ENCODE measurements at places on chromosomes 6 and 20. TPM values are rescaled to one million over a fixed set of nuclear protein-coding genes. Genes with fewer than 3 reads are reported as not detected.

Gene MOG
- 1.2 TPM for total RNA-seq

Gene RGL2
- total RNA-seq = 79.7 TPM

Gene HS3ST5
- 8.6 TPM for total RNA-seq

Gene LYRM4
- total RNA-seq = 48.3 TPM

Gene FAM83C
- not detected for total RNA-seq

Gene LTB
- total RNA-seq = 1.0 TPM

Gene CCN5
- 0.16 TPM for total RNA-seq

Gene BHLHE23
- 0.66 TPM for total RNA-seq

Gene KCNQ2
- total RNA-seq = 112 TPM

Gene SLC25A27
- 10.9 TPM for total RNA-seq

Gene TPBG
- total RNA-seq = 29.6 TPM

Gene GJA1
- 682 TPM for total RNA-seq

Gene MUCL3
- total RNA-seq = 0.21 TPM

Gene RIMS1
- total RNA-seq = 1.1 TPM

Gene RHAG
- 0.60 TPM for total RNA-seq

Gene STMND1
- not detected for total RNA-seq

Gene GGTLC1
- not detected for total RNA-seq

Gene KPNA5
- 10.0 TPM for total RNA-seq

Gene NKAPL
- 0.41 TPM for total RNA-seq

Gene TOX2
- total RNA-seq = 1.9 TPM

Gene EDN3
- total RNA-seq = 0.25 TPM

Gene MDFI
- 63.2 TPM for total RNA-seq

Gene ETV7
- total RNA-seq = 1.4 TPM

Gene HSP90AB1
- total RNA-seq = 2,159 TPM

Data from WTC11 (cell line).